ENCODE measurements at places on chromosomes 11 and 22. TPM values are rescaled to one million over a fixed set of nuclear protein-coding genes. Genes with fewer than 3 reads are reported as not detected.

Gene H19
- 0.25 TPM for total RNA-seq

DNA sequence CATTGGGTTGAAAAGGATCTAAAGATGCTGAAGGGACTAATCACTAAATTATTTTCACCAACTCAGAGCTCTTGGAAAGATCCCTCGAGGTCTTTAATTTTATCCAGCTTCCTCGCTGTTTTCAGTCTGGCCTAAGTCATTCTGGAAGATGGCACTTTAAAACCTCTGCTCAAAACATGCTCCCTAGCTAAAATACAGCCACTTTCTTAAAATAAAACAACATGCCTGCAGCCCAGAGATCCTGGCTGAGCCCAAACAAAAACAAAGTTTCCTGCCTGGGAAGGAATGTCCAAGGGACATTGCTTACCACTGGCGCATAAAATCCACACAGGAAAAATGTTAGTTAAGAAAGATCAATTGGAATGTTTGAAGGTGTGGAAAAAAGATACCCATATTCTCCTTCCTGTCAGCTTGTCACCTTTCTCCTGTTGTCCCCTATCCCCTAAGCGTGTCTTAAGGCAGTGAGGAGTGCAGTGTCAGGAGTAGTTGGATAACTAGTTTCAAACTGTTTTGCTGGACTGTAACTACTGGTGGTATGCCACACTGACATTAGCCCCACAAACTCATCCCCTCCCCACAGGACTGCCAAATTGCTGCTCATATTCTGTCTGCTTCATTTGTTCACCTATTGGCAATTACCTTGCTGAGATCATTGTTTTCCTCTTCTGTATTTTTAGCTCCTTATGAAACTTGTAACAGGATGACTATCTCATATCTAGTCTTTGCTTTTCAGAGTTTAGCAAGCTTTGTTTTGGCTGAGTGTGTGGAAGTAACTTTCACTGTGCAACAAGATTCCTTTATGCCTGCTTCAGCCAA lies 108.3 kb upstream of the SESN3 start:
- H3K4me1 ChIP-seq: peaks cover 26% of the 10 kb centered on the region
- H3K27ac ChIP-seq: peak overlapping the region; percentile 5
- no peaks in the 10 kb centered on the region for H3K36me3 ChIP-seq
- no peak overlapping the region for H3K4me3 ChIP-seq

Gene TBX1
- total RNA-seq: 1.6 TPM

DNA sequence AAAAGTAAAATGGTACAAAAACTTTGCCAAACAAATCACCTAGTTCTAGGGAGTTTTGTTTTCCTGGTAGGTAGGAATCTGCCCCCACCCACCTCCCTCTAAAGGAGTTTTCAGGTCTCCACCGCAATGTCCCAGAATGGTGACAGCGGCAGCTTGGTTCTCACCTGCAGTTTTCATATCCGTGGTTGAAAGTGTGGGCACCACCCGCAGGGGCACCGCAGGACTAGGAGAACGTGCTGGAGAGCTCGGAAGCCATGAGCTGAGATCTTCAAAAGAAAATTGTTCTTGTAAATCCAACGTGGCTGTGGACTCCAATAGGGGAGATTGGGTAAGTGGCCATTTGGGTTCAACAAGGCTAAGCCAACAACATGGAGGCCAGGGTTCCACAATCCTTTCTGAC lies 10.8 kb downstream of the NFRKB start:
- no peak overlapping the region for H3K4me3 ChIP-seq
- no peaks in the 10 kb centered on the region for H3K4me1 ChIP-seq
- no peaks in the 10 kb centered on the region for H3K27me3 ChIP-seq
- peaks cover 37% of the 10 kb centered on the region for H3K36me3 ChIP-seq

Gene HTR3B
- total RNA-seq: not detected

Gene FOLR3
- total RNA-seq: 4.3 TPM

Data from GM23248 (cell line).